GM12864 (cell line): ENCODE measurements at places on chromosomes 12 and 14.
A peak's percentile ranks its signal among the peaks of the same experiment; 100 is the strongest.

- DNase-seq: no peak
Observed at GRCh38 chr12:3167636-3168035, 90.5 kb downstream of the TSPAN9 start.

DNA sequence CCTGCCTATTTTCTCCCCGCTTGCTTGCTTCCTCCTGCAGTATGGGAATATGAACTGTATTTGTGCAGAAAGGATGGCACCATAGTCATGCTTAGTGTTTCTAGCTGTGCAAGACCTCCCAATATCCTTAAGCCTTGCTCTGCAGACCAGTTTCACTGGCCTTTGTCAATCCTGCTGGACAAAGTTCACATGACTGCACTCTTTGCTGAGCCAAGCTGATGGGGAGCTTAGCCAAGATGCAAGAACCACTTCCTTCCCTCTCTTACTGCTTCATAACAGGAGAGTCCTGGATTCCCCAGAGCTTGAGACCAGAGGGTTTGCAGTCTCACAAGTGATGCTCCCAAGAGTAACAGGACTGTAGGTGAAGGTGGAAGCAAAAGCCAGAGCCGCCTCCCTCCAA lies 3.8 kb downstream of the ASIC1 start:
- no peak for DNase-seq

- no peak for DNase-seq
Observed at GRCh38 chr14:68951035-68951797, 27.9 kb downstream of the ACTN1 start.

DNA sequence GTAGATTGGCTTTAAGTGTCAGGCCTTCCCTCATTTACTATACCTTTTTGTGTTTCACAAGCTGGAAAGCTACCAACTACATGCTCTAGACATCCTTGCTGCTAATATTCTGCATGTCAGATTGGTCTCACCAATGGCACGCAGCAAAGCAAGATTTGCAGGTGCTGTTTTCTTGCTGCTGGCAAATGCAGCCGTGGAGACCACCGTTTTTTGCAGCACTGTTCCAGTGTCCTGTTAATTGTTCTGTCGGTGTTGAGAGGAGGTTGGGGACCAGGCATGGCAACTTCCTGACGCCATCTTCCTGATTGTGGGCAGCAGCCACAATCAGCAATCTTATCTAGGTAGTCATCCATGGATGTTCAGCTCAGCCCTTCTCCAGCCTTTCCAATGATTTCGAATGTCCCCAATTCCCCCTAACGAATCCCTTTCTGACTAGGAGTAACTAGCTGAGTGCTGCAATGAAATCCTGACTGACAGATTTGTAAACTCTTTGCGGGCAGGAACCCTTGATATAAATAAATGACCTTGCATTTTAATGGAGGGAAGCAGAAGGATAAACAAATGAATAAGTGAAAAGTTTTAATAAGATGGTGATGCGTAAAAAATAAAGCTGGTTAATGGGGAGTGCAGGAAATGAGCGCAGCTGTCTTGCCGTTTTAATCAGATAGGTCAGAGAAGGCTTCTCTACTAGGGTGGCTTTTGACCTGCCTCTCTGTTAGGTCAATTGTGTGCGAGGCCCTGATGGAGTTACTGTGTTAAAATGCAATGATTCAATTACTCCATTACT lies 574 bp upstream of the CRADD start:
- no peak for DNase-seq

DNA sequence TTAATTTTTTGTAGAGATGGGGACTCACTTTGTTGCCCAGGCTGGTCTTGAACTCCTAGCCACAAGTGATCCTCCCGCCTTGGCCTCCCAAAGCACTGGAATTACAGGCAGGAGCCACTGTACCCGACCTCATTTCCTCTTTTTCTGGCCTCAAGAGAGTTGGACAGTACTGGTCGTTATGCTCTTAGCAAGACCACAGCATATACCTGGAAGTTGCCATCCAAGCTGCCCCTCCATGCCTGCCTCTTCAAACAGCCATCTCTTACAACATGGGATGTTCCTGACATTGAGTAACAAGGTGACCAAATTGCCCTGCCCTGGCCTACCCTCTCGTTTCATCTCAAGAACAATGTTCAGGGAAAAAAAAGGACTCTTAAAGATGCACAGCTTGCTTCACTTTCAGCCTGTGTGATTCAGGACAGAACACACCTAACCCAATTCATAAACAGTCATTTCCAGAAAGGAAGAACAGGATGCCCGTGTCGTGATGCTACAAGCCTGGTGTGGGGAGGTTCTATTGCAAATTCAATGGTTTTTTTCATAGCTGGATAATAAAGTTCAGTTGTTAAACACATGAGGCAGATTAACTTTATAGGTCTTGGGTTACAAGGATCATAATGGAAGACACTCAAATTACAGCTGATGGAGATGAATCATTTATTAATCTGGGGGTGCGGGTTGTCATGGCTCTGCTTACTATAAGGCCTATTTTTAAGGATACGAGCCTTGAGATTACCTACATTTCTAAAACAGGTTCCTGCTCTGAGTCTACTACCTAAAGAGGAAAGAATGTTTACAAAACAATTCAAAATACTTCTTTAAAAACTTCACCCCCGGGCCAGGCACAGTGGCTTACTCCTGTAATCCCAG lies 11.9 kb downstream of the GLTP start:
- DNase-seq: no peak

DNA sequence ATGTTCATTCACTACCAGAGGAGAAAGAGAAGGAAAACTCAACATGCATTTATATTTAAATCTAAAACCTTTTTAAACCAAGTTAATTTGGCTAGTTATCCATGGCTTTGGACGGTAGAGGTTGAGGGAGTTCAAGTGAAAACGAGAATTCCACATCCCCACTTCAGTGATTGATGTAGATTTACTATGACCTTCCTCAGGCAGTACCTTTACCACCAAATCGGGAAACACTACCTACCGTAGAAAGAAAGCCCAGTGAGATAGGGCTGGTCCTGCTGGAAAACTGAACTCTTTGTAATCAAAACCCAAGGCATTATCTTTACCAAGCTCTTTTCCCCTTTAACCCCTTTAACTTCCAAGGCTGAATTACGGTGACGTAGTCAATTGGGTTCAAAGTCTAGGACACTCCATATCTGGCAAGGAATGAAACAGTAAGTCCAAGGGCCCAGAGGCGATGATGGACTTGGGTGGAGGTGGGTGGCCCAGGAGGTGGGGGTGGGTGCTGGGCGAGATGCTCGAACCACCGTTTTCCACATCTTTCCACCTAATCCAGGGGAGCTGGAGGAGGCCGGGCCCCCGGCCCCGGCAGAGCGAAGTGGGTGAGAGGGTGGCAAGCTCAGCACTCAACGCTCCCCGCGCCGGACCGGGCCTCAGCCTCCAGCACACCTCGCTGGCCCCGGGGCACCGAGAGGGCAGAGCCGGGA lies 618 bp downstream of the SEC23A start:
- DNase-seq: no peak

DNA sequence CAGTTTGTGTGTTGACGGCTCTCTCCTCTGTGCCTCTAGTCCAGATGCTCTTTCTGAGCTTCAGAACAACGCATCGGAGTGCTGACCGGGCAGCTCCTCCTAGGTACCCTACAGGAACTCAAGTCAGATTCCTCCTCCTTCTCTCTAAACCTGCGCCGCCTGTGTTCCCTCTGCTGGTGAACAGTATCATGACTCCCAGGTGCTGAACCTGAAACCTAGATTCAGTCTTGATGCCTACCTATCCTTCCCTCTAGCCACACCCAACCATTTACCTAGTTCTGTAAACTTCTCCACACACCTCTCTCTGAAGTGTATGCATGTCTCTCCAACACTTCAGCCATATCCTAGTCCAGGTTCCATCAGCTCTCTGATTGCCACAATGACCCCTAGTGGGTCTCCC lies 112.7 kb downstream of the EFCAB11 start:
- DNase-seq: no peak

DNA sequence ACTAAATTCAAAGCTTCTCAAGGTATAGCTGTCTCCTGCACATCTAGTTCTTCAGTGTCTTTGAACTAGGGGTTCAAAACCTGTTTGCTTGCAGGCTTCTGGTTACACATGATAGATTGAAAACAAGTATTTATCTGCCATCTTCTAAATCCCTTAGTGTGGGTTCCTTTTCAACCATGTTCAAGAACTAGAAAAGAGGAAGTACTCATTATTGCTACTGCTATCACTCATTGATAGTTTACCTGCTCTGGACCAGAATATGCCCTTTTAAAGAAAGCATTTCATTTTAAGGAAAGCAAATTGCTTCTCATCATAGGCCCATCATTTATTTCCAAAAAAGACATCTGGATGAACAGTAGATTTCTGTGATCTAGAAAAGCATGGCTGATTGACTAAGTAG lies 37.1 kb upstream of the VSX2 start:
- DNase-seq: no peak

- no peak for DNase-seq
Observed at GRCh38 chr14:96843137-96843536, 46.0 kb downstream of the VRK1 start.

- no peak for DNase-seq
Observed at GRCh38 chr14:53495846-53496343, 342.8 kb upstream of the DDHD1 start.

- DNase-seq: no peak
Observed at GRCh38 chr14:105420101-105420973, 710 bp downstream of the MTA1 start.

DNA sequence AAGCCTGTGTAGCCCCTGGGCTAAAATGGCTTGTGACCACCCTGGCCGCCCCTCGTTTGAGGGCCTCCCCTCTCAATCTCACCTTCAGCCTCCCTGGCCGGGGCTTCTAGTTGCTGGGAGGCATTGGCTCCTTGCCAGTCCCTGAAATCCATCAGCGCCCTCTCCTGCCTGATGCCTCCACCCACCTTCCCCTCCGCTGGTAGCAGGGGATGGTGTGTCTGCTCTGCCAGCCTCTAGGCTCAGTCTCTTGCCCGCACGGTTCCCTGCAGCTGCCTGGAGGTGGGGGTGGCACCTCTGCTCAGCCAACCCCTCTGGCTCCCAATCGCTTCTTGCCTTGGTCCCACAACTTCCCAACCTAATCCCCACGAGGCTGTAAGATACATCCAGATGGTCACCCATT lies 167.9 kb downstream of the PHETA1 start:
- DNase-seq: no peak

- DNase-seq: no peak
Observed at GRCh38 chr12:23847857-23848256, 101.6 kb downstream of the SOX5 start.

- DNase-seq: peak; percentile 65
Observed at GRCh38 chr12:116922194-116922897, 11.6 kb downstream of the FBXW8 start.

GRCh38 chr14:23365036-23365731 lies at the start of gene EFS:
Gene EFS (minus strand): TSS chr14:23365172. CDS start chr14:23365025, 147 bp downstream.
- DNase-seq: no peak

GRCh38 chr12:40691913-40692764 lies at the start of gene CNTN1:
Gene CNTN1 (plus strand): TSS chr12:40692439.
- no peak for DNase-seq

DNA sequence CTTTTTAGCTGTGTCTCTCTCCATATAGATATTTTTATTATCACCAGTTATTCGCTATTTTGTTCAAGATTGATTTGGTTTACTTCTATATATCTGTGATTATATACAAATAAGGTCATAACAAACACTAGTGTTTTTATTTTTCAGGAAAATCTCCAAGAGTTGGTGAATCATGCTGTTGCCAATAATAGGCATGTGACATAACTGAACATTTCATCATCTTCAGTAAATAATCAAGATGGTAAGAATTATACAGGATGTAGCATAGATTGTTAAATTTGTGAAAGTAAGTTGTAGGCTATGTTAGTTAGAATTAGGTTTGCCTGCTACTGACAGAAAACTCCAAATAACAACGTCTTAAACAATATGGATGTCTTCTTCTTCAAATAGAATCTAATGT lies 240.9 kb upstream of the PDE3A start:
- DNase-seq: no peak

DNA sequence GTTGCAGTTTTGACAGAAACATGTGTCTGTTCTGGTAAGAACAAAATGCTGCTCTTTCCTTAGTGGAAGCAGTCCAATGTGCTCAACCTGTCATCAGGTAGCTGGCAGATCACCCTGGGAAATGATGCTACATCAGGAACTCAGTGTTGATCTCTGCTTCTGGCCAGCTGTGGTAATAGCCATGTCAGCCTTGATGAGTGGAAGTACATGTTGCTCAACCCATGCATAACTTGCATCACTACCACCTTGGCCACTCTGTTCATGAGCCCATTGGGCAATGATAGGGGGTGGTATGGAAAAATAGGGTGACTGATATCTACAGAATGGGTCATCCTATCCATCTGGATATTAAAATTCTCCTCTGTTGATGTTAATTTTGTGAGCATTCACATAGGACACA lies 411.0 kb downstream of the C12orf50 start:
- no peak for DNase-seq

DNA sequence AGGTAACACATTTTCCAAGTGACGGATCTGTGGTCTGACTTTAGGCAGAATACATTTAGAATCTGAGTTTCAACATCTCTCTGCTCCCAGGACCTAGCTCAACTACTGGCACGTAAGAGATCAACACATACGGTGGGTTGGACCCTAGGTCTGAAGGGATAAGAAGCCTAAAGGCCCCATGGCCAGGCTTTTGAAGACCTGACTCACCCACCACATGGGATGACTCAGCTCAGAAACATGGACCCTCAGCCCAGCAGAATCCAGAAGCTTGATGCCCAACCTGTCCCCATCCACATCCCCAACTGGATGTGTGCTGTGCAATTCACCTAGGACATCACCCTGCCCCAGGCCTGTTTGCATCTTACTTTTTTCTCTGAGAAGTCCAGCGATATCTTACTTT lies 770.2 kb downstream of the BCL11B start:
- no peak for DNase-seq

DNA sequence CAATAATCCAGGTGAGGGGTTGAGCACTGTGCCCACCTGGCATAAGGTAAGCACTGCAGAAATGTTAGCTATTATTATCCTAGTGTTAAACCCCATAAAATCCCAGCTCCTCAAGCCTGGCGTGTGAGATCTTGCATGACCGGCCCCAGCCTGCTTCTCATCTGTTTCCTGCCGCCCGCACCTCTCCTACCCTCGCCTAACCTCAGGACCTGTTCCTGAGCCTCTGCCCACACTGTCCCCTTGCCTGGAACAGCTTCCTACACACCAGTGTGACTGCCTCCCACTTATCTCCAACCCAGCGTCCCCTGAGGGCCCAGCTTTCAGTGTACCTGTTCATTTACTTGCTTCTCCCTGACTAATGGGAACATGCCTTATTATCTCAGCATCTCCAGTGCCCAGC lies 24.7 kb downstream of the ISCA2 start:
- no peak for DNase-seq

- DNase-seq: peak; percentile 74
Observed at GRCh38 chr12:124940393-124941169, 26.1 kb upstream of the UBC start.

GRCh38 chr14:31476131-31476866 lies 11.5 kb downstream of the GPR33 start:
- DNase-seq: no peak

GRCh38 chr12:101375573-101375972 lies 32.0 kb downstream of the ARL1 start:
- DNase-seq: no peak

GRCh38 chr14:96584907-96585671 lies 82.9 kb downstream of the PAPOLA start:
- DNase-seq: no peak

- DNase-seq: no peak
Observed at GRCh38 chr12:86050010-86050409, 175.9 kb downstream of the NTS start.

- DNase-seq: no peak
Observed at GRCh38 chr12:51077930-51078329, 5.5 kb downstream of the CSRNP2 start.
